ENCODE measurements at places on chromosomes 5 and 9.

DNA sequence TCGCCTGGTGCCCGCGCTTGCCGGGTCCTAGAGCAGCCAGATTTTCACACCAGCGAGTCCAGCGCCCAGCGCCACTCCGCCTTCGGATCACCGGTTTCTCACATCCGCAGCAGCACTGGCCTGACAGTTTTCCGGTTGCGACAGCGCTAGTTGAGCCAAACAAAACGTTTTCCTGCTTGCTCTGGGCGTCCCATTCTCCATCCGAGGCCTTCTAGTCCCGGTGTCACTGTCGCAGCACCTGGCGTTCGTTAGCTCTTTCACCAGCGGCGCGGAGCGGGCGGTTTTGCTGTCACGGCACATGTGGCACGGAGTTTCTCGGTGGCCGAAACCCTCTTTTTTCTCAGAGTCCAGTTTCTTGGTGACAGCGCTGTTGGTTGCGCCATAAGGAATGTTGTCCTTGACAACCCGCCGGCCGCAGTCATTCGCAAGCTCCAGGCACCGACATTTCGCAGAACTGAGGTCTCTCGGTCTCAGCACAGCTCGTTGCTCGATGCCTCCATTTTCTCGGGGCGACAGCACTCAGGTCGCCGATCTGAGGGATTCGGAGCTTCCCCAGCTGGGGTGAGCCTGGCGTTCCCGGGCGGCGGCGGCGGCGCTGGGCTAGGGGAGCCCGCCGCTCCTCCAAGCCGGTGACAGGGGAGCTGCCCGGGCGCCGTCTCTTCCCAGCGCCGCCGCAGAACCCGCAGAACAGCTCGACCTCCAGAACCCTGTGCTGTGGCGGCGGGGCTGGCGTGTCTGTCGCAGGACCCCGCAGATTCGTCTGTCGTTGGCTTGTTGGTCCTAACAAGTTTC lies 47.8 kb downstream of the ANXA2R start:
- DNase-seq = peak; percentile 46

GRCh38 chr5:141559461-141559860 lies 59.3 kb downstream of the DIAPH1 start:
- no peak for DNase-seq

DNA sequence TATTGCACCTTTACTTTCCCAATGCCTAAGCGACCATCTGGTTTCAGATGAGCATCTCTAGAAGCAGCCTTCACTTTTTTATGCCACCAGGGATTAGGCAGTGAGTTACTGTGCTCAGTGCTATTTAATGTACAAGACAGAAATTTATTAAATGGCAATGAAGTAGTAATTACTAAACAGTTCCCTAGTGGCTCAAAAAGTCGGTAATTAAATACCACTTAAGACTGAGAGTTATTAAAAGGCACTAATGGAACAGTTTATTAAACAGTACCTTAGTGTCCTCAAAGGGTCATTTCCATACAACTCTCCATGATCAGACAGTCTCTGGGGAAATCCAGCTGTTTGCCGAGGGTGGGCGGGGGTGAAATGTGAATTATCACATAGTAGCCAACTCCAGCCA lies 42.3 kb downstream of the LHFPL2 start:
- DNase-seq = no peak

GRCh38 chr5:119355685-119356611 lies at the start of gene TNFAIP8:
TSS of gene TNFAIP8 (plus strand) at chr5:119356019. CDS start at chr5:119356091, 72 bp downstream.
- peak; percentile 26 for DNase-seq

Measured in stimulated activated CD4-positive, alpha-beta T cell treated with anti-CD3 and anti-CD28 coated beads, TNF-alpha, amount 100 ng/mL, for 1 hour (primary cell).